Inflammatory macrophage (primary cell): ENCODE measurements at places on chromosomes 5 and 9.

- no peak for DNase-seq
Observed at GRCh38 chr5:121503111-121503840, 348.4 kb upstream of the FTMT start.

GRCh38 chr5:128927644-128928043, 37.6 kb upstream of the SLC27A6 start:
- peak; percentile 83 for DNase-seq

DNA sequence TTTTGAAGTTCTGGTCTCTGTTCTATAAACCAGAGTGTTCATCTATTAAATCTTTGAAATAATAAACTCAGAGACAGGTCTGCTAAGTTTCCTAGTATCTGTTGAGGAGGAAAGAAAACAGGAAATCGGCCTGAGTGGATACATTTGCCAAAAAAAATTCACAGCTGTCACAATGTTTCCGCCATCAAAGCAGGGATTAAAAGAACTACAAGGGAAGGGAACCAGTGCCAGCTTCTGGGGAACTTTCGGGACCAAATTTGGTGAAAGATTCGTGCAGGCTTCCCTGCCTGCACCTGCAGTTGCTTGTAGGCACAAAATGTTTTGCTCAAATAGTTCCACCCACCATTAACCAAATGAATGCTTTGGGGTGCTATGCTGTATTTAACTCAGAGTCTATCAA, 267.5 kb downstream of the MSX2 start:
- no peak for DNase-seq

DNA sequence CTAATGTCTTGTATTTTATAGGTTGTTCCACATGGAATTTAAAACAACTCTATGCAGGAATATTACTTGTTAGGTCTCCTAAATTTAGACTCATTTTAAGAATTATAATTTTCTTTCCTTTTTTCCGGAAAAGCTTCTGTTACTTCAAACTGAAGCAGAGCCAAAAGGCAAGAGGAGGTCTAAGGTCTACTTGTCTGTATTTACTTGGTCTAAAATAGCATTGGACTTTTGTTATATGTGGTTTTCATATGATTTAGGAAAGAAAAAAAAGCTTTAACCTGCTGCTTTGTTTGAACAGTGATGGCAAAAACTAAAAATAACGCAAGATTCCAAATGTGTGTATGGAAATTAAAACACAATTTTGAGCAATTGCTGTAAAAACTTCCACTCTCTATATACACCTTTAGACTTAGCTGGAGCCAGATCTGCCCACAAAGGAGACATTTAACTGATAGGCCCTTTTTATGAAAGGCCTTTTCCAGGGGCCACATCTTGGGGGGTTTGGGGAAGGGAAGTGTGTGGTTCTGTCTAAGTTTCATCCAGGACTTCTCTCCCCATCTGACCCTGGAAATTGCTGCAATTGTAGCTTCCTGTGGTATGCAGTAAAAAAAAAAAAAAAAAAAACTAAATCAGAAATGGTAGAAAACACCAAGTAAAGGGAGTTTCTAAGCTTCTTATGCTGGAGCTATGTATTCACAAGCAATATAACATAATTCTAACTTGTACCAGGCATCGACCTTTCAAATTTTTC, 307.7 kb upstream of the MEF2C start:
- no peak for DNase-seq

- no peak for DNase-seq
Observed at GRCh38 chr9:82939451-82939850, 123.5 kb downstream of the RASEF start.

DNA sequence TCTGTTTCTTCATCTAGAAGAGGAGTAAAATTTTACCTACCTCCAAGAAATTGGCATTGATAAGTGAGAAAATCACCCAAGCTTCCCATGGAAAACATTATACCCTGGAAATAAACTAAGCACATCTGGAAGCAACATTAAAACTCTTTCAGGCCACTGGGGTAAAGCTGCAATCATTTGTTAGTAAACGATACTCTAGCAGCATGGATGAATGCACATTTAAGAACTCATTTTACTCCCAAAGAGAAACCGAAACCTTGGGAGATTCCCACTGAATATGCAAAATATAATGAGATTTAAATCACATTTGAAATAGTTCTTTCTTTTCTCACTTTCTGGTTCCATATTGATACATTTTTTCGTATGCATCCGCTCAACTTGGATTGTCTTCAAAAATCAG, 467.5 kb downstream of the EFNA5 start:
- no peak for DNase-seq

GRCh38 chr5:23528677-23529076, 21.3 kb downstream of the PRDM9 start:
- no peak for DNase-seq

DNA sequence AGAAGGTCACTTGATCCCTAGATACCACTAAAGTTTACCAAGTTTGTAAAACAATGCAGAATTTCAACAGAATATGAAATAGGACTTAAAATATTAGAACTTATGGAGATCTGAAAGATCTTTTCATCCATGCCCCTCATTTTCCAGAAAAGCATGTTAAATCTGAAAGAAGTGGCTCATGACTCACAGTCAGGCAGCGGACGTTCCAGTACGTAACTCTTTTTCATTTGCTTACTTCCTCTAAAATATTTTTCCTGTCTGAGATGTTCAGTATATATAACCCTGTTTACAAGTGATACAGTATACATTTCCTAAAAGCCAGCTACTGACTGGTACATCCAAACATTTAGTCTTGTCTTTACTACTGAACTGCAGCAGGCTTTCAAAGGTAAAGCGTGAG, 22.3 kb downstream of the FBXW2 start:
- DNase-seq: peak; percentile 62

- no peak for DNase-seq
Observed at GRCh38 chr9:107034831-107035230, 171.9 kb downstream of the ZNF462 start.

GRCh38 chr9:5518171-5518936, 8.0 kb downstream of the PDCD1LG2 start:
- DNase-seq: peak; percentile 35

- DNase-seq: no peak
Observed at GRCh38 chr5:122237906-122238305, 74.1 kb upstream of the SNCAIP start.

DNA sequence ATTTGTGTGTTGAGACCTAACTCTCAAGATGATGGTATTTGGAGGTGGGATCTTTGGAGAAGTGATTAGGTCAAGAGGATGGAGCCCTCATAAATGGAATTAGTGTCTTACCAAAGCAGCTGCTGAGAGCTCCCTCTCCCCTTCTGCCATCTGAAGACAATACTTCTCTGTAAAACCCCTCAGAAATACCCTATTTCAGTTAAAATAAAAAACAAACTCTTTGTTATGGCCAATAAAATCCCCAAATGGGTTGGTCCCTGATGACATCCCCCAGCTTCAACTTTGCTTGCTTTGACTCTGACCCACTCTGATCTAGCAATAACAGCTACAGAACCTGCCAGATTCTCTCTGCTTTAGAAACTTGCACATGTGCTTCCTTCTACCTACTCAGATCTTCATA, 100.9 kb downstream of the SNCAIP start:
- no peak for DNase-seq

DNA sequence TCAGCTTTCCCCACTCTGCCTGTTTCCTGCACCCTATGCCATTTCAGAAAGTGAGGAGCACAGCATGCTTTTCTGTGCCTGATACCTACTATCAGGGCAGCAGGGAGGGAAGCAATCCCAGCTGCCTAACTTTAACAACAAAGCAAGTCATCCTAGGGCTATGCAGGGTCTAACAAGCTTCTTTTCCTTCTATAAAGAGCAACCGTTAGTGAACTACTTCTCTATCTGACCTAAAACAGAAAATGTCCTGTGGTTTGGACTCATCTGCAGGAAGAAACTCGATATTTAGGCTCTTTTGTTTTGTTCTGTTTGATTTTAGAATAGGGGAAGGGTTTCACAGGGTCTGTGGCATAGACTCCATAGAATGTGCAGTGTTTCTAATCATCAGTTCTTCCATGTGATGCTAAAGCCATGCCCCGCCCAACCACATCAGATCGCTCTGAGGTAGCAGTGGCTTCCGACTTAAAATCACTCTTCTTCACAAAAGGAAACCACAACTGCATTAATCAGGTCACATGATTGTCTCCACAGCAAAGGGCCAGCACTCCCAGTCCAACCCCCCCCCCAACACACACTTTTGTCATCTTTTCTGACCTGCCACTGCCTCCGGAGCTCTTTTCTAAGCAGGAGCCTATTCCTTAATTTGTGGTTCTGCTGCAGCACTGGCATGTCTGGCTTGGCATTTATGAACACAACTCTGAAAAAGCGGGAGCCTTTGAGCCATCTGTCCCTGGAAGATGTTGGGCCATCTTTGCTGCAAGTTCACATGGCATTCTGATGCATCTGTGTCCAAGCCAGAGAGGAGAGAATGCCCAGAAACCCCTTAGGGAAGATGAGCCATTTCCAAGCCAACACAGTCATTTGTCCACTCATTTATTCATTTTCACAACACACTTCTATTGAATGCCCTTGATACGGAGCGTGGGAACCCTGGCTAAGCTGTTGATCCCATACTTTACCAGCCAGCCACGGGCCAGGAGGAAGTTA, 71.6 kb downstream of the CFAP90 start:
- DNase-seq: no peak

- no peak for DNase-seq
Observed at GRCh38 chr5:171610686-171611085, 174.9 kb upstream of the SMIM23 start.

DNA sequence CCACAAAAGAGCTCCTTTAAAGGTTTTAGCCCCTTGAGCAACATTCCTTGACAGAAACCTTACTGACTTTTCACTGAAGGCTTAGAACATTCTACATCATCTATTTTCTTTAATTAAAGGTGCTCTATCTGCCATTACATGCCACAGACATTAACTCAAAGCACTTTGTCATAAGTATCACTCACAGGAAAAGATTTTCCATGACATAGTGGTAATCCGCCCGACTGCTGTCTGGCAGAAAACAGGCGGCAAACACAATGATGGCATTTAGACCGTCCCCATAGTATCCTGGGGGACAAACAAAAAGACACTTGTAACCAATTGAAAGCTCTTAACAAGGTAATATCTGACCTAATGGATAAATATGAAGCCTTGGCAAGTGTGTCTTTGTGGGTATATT, 126.2 kb upstream of the PCA3 start:
- no peak for DNase-seq

- no peak for DNase-seq
Observed at GRCh38 chr9:113646946-113647914, 183.7 kb downstream of the RGS3 start.

GRCh38 chr5:22050931-22051330, 802.2 kb downstream of the CDH12 start:
- no peak for DNase-seq

DNA sequence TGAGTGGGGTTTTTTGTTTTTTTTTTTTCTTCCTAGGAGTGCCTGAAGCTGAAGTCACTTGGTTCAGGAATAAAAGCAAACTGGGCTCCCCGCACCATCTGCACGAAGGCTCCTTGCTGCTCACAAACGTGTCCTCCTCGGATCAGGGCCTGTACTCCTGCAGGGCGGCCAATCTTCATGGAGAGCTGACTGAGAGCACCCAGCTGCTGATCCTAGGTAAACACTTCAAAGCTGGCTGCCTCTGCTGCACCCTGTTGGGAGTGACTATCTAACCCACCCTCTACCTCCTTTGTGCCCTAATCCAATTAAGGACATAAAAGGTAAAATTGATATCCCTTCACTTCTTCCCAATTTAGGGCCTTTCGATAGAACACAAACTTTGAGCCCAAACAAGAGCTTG, 206.8 kb downstream of the SAXO1 start:
- no peak for DNase-seq

DNA sequence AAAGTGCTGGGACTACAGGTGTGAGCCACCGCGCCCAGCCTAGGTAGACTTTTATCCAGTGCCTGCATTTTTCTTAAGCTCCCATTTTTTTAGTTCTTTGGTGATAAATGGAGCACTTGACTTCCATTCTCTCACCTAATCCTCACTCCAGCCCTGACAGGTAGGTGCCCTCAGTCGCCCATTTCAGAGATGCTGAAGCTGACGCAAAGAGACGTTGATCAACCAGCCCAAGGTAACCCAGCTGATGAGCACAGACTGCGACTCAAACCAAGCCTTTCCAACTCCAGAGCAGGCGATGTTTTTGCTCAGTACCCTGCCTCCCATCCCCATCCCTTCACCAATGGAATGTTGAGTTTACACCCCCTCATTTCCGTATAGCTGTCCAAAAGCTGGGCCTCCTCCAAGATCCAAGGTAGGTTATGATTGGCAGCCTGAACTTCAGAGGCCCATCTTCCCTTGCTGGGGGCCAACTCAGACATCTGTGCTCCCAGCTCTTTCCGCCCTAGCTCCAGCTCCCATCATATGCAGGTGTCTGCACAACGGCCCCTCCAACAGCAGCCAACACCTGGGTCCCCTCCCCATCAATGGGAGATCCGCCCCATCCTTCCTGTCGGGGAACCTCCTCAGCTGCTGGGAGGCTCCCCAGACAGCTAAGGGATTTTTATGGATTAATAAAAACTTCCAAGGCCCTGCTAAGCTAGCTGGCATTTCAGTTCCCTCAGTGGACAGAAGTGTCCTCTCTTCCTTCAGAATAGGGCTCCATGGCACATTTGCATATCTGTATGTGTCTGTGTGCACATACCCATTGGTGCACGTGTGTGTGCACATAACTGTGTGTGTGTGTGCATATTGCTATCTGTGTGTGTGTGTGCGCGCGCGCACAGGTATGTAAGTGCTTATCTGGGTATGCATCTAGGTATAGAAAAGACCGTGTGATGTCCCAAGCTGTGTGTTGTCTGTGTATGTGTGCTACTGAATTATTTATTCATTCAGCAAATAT, 39.3 kb upstream of the VDAC1 start:
- DNase-seq: no peak

DNA sequence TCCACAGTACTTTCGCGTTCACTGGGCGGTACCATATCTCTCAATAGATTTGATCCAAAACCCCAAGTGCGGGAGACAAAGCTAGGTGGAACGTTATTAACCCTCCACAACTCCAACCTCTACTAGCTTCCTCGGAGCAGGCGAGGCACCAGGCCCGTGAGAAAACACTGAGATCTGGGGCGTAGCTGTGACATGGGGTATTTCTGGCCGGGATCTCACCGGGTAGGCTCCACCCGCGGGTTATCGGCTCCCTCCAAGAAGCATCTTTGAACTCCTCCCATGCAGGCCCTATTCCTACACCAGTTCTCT, 350 bp upstream of the SLC25A46 start:
- no peak for DNase-seq

DNA sequence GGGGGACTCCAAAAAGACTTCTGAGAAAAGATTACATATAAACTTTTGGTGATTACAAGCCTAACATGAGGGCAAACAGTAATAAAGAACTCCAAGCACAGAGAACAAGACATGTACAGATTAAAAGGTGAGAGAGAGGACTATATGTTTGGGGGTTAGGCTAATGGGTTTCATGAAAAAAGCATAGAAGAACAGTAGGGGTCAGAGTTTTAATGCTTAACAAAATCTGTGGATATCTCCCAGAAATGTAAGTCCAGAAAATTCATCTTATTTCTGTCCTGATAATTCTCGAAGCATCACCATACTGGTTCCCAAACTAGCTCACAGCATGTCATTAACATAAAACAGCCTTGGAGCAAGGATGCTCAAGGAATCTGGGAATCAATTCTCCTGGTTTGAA, 137.2 kb downstream of the ARRDC3 start:
- DNase-seq: no peak

GRCh38 chr5:72363166-72363802, 43.1 kb downstream of the PTCD2 start:
- no peak for DNase-seq
